D341Med (cell line): ENCODE measurements at places on chromosomes 2 and 18.

DNA sequence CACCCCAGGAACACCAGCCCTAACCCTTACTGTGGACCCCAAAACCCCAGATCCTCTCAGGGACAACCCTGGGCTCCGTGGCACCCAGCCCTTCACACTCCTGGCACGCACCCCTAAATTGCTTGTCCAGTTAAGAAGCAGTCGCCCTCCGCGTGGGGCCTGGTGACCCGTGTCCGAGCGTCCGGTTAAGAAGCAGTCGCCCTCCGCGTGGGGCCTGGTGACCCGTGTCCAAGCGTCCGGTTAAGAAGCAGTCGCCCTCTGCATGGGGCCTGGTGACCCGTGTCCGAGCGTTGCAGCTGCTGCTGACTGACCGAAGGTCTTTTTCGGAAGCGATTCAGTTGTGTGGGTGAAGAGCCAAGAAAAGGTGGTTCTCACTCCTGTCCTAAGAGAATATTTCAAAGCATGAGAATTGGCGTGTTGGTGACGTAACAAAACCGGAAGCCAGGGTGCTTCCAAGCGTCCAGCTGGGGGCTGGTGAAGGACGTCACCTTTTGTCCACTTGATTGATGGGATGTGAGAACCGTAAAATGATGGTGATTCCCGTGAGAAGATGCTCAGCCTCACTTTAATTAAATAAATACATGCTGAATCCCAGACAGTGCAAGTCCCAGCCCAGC, 70.5 kb downstream of the KCNG2 start:
- DNase-seq = no peak

GRCh38 chr18:50559752-50560680, at the start of gene MAPK4:
MAPK4 (plus strand) TSS chr18:50560087; CDS start chr18:50663959, 103,872 bp downstream.
- DNase-seq = peak; percentile 84

GRCh38 chr2:136253288-136254004, 135.5 kb upstream of the CXCR4 start:
- no peak for DNase-seq

DNA sequence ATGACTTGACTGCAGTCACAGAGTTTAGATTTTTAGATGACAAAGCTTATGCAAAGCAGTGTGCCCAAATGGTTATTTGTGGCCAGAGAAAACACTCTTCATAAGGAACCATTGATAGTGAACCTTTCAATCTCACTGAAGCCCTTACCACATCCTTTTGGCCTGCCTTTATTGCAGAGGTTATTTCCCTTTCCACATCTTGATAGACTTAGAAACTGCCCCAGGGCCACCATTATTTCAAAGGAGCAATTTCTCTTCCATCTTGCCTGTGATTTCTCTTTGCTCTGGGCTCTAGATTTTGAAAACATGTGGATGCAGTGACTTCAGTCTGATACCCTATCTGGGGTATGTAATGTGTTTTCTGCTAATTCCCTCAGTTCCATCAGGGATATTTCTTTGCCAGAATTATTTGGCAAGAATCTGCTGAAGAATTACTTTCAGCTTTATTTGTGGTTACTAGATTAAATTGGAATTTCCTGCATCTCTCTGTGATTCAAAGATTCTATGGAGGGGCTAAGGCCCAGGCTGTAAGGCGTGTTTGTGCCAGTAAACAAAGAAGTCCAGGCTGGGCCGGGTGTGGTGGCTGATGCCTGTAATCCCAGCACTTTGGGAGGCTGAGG, 51.0 kb downstream of the MOGAT1 start:
- no peak for DNase-seq

DNA sequence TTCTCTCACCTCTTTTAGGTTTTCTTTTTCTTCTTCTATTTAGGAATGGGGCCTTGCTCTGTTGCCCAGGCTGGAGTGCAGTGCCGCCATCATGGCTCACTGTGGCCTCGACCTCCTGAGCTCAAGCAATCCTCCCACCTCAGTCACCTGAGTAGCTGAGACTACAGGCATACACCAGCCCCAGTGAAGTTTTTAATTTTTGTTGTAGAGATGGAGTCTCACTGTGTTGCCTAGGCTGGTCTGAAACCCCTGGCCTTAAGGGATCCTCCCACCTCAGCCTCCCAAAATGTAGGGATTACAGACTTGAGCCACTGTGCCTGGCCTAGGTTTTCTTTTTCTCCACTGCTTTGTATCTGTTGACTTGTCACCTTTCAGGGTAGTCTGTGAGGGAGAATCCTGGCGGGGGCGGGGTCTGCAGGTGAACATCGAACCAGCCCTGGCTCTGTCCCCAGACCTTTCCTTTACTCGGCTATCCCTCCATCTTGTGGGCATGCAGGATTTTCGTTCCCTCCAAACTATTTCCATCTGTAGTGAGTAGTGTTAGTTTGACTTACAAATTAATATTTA, 21.7 kb downstream of the NCK2 start:
- no peak for DNase-seq

GRCh38 chr2:104412384-104412783, 441.5 kb upstream of the POU3F3 start:
- peak; percentile 33 for DNase-seq
